ENCODE measurements at places on chromosomes 16 and 17.

GRCh38 chr17:6444571-6445335 lies 498 bp downstream of the PIMREG start:
- no peak for DNase-seq

GRCh38 chr17:55706808-55707773 lies 15.6 kb downstream of the TMEM100 start:
- DNase-seq: no peak

- no peak for DNase-seq
These were observed 33.7 kb downstream of the CPSF4L start for GRCh38 chr17:73227944-73228343.

GRCh38 chr17:51590071-51590656 lies 329.8 kb downstream of the UTP18 start:
- peak; percentile 21 for DNase-seq

DNA sequence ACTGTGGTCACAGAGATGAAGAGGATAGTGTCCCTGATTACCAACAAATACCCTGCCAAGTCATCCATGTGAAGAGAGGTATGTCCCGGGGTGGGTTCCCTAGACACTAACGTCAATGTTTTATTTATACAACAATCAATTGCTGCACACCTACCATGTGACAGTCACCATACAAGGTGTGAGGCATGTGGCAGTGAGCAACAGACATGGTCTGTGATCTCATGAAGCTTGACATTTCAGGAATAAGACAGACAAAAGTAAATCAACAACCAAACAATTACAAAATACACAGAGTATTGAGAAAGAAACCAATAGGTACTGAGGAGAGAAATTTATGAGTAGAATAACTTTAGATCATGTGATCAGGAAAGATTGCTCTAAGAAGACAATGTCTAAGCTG lies 268.6 kb downstream of the MRTFB start:
- DNase-seq: no peak

GRCh38 chr17:4759776-4760236 lies 11.9 kb upstream of the TM4SF5 start:
- no peak for DNase-seq

DNA sequence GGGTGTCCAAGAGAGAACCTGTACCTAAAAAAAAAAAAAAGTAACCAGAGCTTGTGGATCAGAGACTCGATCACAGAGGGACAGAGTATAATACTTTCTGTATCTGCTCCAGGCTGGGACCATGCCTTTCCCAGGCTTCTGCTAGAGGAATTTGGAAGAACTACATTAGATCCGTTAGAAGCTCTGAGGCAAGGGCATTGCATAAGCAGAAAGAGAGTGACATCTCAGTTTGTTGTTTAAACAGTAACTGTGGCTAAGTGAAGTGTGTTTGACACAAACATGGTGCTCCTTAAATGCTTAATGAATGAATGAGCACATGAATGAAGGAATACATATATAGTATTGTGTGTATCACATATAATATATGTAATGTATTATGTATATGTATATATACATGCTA lies 131.2 kb downstream of the HS3ST3B1 start:
- no peak for DNase-seq

DNA sequence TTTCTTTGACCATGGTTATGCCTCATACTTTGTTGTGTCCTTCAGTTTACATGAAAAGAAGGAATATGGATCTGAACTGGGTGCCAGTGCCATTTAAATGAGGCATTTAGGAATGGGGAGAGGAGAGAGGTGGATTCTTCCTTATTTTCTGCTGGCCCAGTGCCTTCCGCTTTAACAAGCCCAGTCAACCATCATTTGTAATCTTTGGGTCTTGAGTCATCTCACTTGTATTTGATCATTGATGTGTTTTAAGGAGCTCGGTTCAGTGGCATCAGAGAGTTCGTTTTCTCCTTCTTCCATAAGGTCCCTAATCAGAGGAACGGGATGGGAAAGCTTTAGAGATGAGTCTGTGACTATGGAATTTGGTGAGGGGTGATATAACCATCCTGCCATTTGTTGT lies 334.9 kb downstream of the WWOX start:
- DNase-seq: no peak

DNA sequence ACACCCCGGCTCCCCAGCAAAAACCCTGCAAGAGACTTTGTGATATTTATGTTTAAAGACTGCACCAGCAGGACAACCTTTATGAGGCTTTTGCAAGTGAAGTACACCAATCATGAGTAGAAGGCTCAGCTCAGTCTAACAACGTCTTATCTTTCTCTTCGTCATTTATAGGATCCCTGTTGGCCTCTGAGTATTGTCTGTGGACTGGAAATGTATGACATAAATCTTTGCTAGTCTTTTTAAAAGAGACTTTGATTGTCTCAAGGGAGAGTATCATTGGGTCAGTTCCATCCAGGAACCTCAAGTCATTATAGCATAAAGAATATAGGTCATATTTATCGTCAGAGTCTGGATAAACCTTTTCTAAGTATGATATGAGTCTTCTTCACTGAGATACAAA lies 505.0 kb upstream of the SOX9 start:
- DNase-seq: no peak

DNA sequence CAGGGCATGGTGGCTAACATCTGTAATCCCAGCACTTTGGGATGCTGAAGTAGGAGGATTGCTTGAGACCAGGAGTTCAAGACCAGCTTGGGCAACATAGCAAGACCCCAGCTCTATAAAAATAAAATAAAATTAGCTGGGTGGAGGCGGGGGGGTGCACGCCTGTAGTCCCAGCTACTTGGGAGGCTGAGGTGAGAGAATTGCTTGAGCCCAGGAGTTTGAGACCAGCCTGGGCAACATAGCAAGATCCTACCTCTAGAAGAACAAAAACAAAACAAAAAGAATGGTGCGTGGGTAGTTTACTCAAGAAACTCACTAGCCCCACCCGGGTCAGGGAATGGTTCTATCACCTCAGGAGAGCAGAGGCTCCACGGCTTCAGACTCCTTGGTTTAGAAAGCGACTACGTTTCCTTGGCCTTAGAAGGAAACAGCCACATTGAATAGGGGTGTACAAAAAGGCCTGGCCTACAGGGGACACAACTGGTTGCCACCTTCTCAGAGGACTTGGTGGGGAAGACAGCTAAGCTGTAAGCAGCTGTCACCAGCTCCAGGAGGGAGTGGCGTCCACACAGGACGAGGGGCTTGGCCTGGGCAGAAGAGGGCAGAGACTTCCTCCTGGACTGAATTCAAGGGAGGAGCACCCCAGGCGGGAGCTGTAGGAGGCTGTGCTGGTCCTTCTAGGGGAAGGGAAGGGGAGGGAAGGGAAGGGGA lies 716 bp downstream of the TK1 start:
- DNase-seq: no peak

GRCh38 chr16:50735629-50736122 lies 6.2 kb upstream of the CYLD start:
- no peak for DNase-seq

GRCh38 chr17:48565022-48565554 lies 13.1 kb downstream of the HOXB4 start:
- DNase-seq: no peak

- DNase-seq: no peak
These were observed 490 bp downstream of the GID4 start for GRCh38 chr17:18039535-18040260.

DNA sequence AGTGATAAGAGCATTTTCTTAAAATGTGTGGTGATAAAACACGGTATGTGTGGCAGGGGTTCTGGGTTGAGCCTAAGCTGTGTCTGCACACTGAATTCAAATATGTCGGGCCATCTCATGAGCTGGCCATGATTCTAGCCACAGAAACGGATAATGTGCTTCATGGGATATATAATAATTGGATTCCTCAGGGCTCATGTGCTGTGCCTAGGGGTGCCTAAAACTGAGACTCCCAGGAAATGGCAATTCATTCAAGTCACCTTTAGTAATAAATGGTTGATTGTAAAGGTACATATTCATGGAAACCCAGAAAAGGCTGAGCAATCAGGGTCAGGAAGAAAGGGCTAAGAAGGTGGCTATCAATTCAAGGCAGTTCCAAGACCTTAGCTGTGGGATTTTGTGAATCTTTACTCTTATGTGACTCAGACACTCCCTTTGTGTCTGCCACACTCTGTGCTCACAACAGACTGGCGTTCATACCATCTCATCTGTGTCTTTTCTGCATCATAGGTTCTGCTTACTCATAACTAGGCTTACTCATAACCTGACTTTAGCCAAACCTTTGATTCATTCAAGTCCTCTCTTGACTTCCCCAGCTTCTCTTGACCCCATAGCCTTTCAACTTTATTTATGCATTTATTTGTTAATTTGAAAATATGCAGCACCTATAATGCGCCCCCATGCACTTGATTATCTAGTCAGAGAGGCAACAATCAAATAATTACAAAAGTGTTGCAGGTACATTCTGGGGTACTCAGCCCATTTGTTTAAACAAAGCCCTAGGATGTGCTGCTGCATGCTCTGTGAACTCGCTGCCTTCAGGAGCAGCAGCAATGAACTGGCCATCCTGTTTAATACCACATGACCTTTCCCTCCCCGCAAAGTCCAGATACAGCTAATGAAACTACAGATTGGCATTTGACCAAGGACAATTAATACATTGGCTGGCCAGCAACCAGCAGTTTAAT lies 28.4 kb upstream of the MED13 start:
- DNase-seq: no peak

- DNase-seq: peak; percentile 53
These were observed 53.6 kb upstream of the SDK2 start for GRCh38 chr17:73697872-73698271.

- DNase-seq: no peak
These were observed 2.4 kb upstream of the FOXL1 start for GRCh38 chr16:86575754-86576557.

GRCh38 chr16:88057656-88058055 lies 106.4 kb downstream of the BANP start:
- DNase-seq: no peak

- DNase-seq: no peak
These were observed 37.1 kb downstream of the TRIM25 start for GRCh38 chr17:56876766-56877179.

DNA sequence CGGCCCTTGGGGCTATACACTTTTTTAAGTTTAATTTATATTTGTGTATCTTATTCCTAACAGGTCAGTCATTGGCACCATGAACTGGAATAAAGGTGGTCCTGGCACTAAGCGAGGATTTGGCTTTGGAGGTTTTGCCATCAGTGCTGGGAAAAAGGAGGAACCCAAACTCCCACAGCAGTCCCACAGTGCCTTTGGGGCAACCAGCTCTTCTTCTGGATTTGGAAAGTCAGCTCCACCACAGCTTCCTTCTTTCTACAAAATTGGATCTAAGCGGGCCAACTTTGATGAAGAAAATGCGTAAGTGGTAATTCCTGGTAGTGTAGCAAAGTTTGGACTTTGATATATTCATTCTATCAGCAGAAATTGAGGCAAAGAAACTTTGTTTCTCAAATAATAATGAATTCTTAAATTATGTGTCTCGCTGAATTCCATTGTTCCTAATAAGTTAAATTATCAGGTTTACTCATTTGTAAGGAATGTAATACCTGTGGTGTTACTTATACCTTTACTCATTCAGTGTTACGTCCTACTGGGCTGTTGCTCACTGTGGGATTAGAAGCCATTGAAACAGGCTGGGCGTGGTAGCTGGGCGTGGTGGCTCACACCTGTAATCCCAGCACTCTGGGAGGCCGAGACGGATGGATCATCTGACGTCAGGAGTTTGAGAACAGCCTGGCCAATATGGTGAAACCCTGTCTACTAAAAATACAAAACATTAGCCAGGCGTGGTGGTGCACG lies 13.2 kb downstream of the DDX42 start:
- no peak for DNase-seq

GRCh38 chr17:76687298-76688164 lies 23.2 kb downstream of the MXRA7 start:
- DNase-seq: no peak

DNA sequence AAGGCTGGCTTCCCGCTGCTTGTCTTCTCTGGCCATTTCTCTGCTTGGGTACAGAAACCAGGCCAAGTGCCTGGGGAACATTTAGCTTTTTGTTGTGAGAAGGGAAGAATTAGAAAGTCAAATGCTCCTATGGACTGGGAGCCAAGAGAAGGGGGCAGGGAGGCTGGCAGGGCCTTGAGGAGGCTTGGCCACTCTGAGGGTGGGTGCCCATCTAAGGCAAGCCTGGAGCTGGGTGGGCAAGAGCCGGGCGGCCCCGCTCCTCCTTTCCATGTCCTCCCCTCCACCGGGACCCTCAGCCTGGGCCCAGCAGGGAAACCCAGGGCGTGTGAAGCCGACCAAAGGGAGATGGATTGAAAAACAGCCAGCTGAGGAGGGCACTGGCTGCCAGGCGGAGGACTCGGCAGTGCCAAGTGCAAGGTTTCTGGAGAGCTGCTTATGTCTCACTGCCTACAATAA lies 69.4 kb downstream of the NTN1 start:
- no peak for DNase-seq

DNA sequence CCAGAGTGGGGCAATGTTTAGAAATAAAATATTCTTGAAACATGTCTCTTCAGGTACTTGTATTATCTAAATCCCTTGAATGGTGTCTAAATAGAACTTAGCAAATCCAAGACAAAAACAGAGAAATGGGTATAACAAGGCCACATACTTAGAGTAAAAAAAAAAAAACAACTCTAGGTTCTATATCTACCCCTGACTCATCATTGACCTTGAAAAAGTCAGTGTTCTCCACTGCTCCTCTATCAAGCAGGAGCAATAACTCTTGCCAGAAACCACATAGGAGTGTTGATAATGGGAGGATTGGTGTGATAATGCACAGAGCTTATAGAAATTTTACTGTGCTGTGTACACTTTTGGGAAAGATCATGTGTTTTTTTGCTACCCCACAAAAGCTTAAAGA lies 296.6 kb upstream of the PMFBP1 start:
- no peak for DNase-seq
